ENCODE measurements at places on chromosomes 11 and 22.

DNA sequence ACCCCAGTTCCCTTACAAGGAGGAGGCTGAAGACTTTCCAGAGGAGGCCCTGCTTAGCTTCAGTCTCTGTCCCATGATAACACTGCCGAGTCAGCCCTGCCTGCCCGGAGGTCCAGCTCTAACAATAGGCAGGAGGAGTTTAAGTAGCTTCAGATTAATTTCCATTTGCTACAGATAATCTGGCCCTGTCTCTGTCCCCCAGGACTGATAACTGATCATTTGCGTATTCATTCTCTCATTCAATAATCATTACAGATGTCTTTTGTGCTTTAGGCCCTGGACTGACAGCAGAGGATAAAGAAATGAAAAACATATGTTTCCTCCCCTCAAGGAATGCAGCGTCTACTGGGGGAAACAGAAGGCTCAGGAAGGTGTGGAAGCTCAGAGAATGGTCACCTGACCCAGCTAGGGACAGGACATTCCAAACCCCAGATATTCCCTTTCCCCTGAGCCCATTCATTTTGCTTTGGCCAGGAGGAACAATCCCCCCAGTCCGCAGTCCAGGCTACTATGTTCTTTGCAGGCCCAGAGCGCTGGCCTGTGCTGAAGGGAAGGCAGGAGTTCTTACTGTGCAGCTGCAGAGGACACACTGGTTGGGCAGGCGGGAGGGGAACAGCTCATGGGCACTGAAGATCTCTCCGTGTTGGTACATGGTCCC lies 20.8 kb downstream of the CHRDL2 start:
- no peak for DNase-seq

GRCh38 chr11:47377571-47378009 lies 757 bp downstream of the SPI1 start:
- no peak for DNase-seq

- no peak for DNase-seq
Observed at GRCh38 chr11:16239141-16240105, 116.9 kb downstream of the SOX6 start.

DNA sequence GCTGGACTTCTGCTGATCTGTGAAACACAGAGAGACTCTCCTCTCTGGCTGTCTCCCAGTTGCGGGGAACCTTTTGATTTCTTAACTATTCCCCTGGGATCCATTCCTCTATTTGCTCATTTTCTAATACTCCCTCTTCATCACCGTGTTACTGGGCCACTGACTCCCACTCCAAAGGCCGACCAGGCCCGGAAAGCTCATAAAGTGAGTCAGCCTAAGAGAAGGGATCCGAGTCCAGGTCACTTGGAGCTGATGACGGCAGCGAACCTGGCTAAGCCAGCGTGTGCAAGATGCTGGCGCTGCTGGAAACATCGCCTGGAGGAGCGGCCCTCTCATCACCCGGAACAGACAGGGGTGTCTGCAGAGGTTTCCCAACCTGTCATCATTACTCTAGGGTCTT lies 112.8 kb downstream of the FBXO7 start:
- no peak for DNase-seq

GRCh38 chr11:8601376-8602133 lies 7.5 kb upstream of the STK33 start:
- no peak for DNase-seq

- DNase-seq, result no peak
Observed at GRCh38 chr11:116099541-116099940, 595.3 kb upstream of the CADM1 start.

- peak; percentile 58 for DNase-seq
Observed at GRCh38 chr11:59053387-59053786, 32.7 kb upstream of the GLYATL1B start.

DNA sequence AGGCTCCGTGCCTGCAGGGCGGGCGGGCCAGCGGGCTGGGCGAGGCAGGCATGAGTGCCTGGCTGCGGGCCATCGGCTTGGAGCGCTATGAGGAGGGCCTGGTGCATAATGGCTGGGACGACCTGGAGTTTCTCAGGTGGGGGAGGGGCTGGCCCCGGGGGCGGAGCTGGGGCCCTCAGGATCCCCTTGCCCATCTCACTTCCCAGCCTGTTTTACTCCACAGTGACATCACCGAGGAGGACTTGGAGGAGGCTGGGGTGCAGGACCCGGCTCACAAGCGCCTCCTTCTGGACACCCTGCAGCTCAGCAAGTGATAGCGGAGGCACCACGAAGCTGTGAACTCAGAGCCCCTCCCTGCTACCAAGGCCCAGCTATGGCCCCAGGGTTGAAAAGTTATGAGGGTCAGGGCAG lies 5.9 kb downstream of the PHOX2A start:
- DNase-seq, result no peak

DNA sequence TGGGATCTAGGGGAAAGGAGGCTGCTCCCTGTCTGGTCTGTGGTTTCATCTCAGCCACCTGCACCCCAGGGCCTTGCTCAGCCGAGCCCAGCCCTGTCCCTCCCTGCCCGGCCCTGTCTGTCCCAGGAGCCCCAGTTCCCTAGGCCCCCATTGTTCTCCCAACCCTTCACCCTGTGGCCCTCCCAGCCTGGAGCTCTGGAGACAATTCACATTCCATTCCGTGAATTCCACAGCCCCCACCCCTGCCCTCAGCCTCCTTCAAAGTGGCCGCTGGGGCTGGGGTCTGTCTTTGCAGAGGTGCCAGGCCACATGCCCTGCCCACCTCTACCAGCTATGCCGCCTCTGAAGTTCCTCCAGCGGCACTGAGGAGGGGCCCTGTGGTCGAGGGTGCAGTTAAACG lies 77.9 kb upstream of the WNT11 start:
- no peak for DNase-seq

DNA sequence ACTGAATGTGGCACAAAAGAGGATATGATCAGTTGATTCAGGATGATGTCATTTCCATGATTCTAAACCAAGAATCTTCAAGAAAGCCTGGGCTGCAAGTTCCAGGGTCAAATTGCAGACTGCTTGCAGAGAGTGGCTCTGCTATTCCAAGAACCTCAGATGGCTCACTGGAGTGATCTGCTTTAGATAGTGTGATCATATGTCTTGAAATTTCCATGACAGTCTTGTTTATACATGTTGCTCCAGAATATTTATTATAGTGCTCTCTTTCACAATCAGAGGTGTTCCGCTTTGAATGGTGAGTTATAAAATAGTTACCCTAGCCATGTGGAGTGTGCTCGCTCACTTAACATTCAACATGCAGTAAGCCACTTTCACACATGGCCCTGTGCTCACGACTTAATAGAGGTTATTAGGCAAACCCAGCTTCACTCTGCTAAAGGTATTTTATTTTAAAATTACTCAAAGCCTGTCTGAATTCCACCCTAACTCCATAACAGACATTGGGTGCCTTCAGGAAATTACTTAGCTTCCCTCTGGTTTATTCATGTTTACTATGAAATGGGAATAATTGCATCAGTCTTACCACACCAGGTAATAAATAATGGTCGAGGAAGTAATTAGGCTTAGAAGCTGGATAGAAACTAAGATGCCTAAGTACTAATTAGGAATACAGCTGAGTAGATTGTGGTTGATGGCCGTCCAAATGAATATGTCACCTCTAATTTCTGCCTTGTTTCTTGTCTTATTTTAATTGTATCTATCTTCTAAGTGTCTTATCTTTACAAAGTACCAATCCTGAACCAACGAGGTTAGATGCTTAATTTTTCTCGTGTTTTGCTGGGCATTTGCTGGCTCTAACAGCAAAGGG lies 187.9 kb downstream of the ETS1 start:
- no peak for DNase-seq

GRCh38 chr11:94417386-94417987 lies 16.3 kb upstream of the GPR83 start:
- no peak for DNase-seq

- DNase-seq, result no peak
Observed at GRCh38 chr22:32334660-32335365, 22.9 kb upstream of the RFPL3 start.

- DNase-seq, result no peak
Observed at GRCh38 chr11:62874851-62875250, 5.8 kb upstream of the SLC3A2 start.

GRCh38 chr11:68297812-68298658 lies 14.4 kb upstream of the LRP5 start:
- DNase-seq, result peak; percentile 64

DNA sequence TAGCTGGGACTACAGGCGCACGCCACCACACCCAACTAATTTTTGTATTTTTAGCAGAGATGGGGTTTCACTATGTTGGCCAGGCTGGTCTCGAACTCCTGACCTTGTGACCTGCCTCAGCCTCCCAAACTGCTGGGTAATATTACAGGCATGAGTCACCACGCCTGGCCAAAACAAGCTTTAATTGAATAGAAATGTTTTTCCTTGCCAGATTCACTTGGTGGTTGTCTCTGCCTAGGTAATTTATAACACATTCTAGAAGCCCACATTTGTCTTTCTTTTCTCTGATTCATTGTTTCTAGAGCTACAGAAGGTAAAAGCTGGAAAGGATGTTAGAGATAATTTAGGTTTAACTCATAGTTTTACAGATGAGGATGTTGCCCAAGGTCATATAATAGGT lies 41.3 kb downstream of the CECR2 start:
- DNase-seq, result no peak

- no peak for DNase-seq
Observed at GRCh38 chr11:1935156-1936071, 11.7 kb upstream of the MRPL23 start.

DNA sequence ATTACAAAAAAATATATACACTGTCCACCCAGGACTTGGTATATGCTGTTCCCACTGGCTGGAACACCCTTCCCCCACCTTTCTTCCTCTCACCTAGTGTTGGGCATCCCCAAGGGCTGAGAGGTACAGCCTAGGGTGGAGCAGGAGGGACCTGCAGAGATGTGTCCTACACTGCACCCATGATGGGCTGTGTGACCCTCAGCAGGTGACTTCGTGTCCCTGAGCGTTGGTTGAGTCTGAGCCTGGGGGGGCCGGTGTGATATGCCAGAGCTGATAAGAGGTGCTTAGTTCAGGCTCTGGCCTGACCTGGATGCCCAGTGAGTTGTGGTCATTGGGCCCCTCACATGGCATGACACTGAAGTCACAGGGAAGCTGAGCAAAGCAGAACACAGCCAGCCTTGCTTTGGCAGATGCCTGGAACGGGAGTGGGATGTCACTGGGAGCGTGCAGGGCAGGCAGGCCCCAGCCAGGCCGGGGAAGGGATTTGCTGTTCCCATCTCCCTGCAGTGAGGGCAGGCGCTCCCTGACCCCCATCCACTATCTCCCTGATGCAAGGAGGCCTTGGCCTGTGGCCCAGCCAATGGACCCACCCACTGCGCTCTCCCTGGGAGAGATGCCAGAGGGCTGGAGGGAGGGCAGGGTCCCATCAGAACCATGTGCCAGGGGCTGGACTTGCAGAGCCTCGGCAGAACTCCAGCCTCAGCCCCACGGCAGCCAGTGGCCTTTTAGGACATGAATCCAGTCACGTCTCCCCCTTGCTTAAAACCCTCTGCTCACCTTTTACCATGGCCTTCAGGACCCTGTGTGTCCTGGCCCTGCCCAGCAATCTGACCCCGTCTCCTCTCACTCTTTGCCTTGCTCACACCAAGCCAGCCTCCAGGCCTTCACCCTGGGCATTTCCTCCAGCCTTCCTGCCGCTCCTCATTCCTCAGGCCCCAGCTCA lies 138.9 kb downstream of the MN1 start:
- no peak for DNase-seq

GRCh38 chr11:106309070-106309684 lies 231.7 kb downstream of the AASDHPPT start:
- DNase-seq, result no peak

DNA sequence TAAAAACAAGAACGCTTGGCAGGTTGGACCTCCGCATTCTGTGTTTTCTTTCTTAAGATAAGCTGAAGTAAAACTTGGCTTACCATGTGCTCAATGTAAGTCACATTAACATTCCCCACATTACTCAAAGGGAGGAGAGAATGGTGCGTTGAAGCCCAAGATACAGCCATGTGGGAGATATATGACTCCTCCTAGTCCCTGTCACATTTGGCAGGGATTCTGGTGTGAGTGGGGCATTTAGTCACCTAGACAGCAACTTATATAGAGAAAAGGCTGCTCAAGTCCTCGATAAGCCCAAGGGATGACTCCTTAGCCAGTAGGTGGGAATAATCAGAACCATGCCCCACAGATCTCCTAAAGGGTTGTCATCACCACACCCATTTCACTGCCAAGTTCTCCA lies 4.6 kb downstream of the PRSS23 start:
- no peak for DNase-seq

DNA sequence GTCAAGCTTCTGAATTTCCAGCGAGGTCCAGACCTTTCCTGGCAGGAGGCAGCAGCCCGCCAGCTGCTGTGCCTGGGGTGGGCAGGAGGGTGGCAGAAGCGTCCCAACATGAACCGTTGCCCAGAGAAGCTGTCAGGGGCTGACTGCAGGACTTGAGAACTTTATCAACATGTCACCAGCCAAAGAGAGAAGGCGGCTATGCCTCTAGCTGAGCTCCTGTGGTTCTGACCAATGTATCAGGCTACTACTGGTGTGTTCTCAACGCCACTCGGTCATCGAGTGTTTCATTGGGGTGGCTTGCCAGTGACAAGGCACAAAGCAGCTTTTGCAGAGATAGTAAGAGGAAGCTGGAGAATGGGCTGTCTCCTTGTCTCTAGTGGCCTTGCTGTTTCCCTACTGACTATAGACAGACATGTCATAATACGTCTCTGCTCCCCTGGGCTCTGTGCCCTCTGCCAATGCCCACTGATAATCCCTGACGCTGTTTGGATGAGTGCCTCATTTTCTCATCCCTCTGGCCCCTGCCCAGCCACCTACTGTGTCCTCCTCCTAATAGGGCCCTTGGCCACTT lies 17.6 kb upstream of the ASCC2 start:
- no peak for DNase-seq

- no peak for DNase-seq
Observed at GRCh38 chr22:31248965-31249958, 37.2 kb downstream of the LIMK2 start.

GRCh38 chr11:69238573-69239351 lies 55.2 kb upstream of the MYEOV start:
- no peak for DNase-seq

- no peak for DNase-seq
Observed at GRCh38 chr22:17956630-17957029, 67.7 kb downstream of the MICAL3 start.

- no peak for DNase-seq
Observed at GRCh38 chr22:45033136-45033535, 23.3 kb upstream of the PHF21B start.

- DNase-seq, result no peak
Observed at GRCh38 chr11:117925198-117925925, 3.8 kb downstream of the TMPRSS13 start.

- DNase-seq, result no peak
Observed at GRCh38 chr11:17013548-17014320, 480 bp downstream of the PLEKHA7 start.

DNA sequence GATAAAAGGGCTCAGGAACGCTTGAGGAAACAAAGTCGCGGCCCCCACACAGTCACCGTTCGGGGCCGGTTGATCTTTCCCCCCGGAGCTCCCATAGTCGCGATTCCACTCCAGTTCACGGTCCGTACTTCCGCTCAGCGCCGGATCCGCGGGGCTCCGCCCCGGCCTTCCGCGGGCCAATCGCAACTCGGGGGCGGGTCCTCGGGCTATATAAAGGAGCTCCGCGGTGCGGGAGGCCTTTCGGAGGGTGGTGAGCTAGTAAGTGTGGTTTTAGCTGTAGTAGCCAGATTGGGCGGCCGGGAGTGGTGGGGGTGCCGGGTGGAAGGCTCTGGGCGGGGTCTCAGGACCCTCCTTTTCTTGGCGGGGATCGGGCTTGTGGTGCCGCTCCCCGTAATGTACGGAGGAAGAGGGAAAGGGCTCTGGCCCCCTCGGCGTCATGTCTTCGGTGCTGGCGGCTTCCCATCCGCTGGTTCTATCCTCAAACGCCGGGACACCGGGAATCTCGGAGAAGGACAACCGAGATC lies at the start of the genes C11orf98 and CSKMT:
Gene C11orf98 (minus strand): TSS at position 136 of the 524 bp plus-strand sequence. CDS start 41 bp downstream, at position 95.
Gene CSKMT (plus strand): TSS at position 238 of the 524 bp plus-strand sequence. CDS start 568 bp downstream, outside the sequence.
- DNase-seq, result peak; percentile 95
